ENCODE measurements at places on chromosomes 5 and 9.

DNA sequence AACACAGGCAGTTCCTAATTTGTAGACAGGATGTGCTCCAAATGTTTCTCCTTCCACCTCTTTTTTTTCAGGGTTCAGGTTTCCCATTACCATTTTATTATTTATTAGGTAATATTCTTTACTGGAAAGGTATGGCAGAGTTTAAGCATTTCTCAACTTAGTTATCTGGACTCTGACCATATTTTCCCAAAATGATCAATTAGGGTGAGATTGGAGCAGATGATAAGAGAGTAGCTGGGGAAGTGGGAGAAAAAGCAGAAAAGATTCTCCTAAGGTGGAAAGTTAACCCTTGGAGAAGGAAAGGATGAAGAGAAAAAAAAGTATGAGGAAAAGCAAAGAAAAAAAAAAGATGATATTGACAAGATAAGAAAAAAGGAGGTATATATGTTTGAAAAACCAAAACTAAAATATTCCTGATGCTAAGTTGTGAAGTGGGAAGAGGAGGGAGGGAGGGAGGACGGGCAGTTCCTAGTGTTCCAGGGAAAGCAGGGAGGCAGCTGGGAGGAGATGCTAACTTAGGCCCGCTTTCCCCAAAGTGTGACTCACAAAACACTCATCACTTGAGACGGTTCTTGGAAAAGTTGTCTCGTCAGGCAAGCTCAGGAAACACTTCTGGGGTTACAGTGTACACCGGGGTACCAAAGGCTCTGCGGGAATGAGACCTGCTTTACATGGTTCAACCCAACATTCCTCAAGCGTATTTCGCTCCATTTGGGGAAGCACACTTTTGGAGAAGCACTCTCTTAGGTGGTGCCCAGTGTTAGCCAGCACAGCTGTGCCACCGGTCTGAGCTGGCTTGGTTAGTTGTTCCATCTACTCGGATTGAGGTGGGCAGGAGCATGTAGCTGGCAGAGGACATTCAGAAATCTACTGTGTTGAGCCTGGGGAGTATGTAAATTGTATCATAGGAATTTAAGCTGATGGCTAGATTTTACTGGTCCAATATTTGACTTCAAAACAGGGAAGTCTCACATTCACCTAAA lies 35.1 kb downstream of the B4GALT1 start:
- no peak for DNase-seq

- DNase-seq = peak; percentile 90
Observed at GRCh38 chr5:9034649-9035048, 511.2 kb downstream of the SEMA5A start.

- DNase-seq = no peak
Observed at GRCh38 chr9:136681945-136682699, 5.1 kb downstream of the AGPAT2 start.

DNA sequence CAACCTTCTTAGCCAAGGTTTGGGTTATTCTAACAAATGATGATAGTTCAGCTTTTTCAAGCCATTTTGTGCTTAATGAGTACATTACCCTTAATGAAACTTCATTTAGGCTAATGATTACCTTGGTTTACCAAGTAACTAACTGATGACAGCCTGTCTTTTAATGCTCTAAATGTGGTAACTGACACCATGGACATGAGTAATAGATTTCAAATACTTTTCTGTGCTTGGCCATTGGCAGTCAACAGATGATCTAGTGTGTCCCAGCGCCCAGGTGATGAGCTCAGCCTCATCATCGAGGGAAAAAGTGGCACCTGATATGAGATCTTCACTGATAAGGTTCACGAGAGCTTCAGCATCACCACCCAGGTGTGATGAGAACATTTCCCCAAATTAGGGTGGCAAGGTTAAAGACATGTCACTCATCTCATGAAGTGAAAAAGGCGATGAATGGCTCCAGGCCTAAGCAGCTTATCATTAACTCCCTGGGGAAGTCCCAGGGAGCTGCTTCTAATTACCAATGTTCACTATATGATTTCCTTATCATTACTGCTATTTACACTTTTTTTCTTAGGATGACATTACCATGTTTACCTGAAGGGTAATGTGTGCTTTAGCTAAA lies 296.0 kb downstream of the SPOCK1 start:
- no peak for DNase-seq

DNA sequence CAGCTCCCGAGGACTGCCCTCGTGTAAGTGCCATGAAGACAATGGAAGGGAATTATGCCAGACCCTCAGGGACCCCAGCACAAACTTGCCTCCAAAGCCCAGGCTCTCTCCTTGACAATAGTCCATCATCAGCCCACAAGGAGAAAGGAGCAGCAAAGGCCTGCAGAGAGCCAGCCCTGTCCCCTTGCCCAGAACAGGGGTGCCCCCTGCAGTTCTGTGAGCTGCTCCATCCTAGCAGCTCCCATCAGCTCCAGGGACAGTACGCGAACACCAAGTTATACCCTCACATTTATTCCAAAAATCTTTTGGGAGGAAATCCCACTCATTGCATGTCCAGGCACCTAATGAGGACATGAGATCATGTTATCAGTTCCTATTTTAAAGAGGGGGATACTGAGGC lies 11.1 kb downstream of the BARX1 start:
- no peak for DNase-seq

GRCh38 chr9:111016016-111016415 lies 22.3 kb downstream of the LPAR1 start:
- DNase-seq = peak; percentile 66

DNA sequence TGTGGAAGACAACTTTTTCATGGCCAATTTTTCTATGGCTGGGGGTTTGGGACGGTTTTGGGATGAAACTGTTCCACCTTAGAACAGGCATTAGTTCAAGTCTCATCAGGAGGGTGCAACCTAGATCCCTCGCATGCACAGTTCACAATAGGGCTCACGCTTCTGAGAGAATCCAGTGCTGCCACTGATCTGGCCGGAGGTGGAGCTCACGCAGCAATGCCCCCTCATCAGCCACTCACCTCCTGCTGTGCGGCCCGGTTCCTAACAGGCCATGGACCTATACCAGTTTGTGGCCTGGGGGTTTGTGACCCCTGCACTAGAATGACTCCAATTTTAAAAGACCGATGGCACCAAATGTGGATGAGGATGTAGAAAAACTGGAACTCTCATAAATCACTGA lies 127.2 kb upstream of the IER5L start:
- DNase-seq = no peak
